Tibial nerve (tissue), 4 donors: ENCODE measurements at places on chromosomes 2 and 18.
A peak's percentile ranks its signal among the peaks of the same experiment; 100 is the strongest.

DNA sequence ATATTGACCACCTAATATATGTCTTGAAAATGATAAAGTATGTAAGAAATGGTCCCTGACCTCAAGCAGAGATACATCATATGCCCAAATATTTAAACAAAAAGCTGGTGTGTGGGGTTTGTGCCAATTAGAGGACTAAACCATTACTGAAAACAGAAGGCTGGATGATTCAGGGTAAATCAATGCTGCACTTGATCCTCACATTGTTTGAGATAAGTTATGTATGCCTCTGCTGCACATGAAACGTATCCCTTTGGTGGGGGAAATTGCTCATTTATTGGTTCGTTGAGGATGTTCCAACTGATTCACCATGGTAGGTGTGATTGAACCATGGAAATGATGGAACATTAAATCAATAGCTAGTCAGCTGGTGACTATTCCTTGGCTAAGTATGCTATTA is 24.7 kb upstream of the DARS1 start:
- DNase-seq: no peak

DNA sequence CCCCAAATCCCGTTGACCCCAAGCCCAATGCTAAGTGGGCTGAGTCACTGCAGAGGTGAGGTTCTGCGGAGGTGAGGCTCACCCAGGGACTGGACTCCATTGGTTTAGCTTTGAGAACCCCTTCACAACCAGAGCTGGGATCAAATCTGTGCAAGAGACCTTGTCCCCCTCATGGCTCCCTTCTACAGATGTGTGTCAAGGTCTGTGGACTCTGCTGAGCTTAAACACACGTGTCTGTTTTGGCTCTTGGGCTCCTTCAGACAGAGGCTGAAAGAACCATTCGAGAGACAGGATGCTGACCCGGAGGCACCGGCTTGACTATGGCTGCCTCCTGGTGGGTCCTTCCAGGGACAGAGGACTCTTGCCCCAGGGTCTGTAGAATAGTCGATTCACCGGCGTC is 190.3 kb downstream of the LPIN1 start:
- DNase-seq: no peak

- DNase-seq: no peak
Observed at GRCh38 chr2:45124456-45124855, 115.2 kb upstream of the SIX2 start.

GRCh38 chr2:177989029-177989885 is 83.3 kb downstream of the PDE11A start:
- DNase-seq: no peak

GRCh38 chr2:168626096-168626495 is 170.0 kb downstream of the CERS6 start:
- DNase-seq: no peak

- peak; percentile 26 for DNase-seq
Observed at GRCh38 chr2:3728104-3729054, 25.0 kb downstream of the DCDC2C start.

DNA sequence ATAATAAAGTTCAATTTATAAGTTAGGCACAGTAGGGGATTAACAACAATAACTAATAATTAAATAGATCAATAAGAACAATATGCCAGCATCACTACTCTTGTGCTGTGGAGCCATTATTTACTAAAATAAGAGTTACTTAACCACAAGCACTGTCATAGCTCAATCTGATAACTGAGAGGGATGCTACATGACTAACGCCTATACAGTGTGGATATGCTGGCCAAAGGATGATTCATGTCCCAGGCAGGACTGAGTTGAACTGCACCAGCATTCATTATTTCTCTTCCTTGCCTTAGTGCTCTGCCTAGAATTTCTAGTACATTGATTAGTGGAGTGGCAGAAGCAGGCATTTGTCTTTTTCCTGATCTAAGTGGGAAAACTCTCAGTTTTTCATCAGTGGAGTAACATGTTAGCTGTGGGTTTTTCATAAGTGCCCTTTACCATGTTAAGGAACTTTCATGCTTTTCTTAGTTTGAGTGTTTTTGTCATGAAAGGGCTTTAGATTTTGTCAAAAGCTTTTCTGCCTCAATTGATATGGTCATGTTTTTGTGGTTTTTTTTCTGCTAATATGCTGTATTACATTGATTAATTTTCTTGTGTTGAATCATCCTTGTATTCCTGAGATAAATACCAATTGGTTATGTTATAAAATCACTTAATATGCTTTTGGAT is 21.7 kb downstream of the KIAA1328 start:
- no peak for DNase-seq
